ENCODE measurements at places on chromosomes 12 and 14.

DNA sequence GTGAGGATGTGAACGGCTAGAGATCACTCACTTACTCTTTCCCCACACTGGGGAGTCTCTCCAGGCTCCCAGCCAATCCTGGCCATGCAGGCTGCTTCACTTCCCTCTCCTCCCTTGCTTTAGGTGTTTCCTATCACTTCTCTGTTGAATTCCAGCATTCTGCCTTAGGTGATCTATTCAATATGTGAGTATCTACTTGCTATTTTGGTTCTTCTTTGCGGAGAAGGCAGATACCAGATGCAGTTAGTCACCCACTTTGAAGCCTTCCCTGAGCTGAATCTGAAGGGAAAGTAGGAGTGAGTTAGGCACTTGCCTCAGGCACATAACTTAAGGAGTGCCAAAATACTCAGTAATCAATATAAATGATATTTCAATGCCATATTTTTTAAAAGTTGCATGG is 36.0 kb upstream of the FAR2 start:
- DNase-seq = no peak

DNA sequence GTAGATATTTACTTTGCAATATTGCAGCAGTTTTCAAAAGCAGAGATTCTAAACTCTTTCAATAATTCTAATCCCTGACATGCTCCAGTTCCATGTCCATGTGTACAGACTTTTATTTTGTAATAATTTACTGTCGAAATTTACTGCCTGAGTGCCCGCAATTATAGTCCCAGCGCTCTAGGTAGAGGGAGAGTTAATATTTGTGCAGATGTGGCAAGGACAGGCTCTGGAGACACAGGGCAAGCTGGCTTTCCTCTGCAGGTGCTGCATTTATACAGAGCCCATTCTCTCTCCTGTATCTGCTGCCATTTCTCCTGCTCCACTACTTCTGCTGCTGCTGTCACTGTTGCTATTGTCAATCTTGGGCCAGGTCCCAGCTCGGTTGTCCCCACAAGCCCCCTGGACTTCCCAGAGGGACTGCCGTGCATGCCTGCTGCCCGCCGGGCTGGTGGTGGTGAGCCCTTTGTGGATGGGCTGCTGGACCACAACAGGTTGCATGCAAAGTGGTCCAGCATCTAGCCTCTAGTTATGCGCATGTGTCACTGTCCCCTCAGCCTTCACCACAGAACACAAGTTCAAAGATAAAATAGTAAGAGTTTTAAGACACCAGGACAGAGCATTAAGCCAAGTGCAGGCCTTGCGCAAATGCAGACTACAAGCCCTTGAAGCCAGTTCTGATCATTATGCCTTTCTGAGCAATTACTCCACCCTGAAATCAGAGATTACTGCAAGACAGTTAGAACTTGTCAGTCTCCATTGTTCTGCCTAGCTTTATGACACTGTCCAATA is 40.8 kb upstream of the CSRP2 start:
- no peak for DNase-seq

DNA sequence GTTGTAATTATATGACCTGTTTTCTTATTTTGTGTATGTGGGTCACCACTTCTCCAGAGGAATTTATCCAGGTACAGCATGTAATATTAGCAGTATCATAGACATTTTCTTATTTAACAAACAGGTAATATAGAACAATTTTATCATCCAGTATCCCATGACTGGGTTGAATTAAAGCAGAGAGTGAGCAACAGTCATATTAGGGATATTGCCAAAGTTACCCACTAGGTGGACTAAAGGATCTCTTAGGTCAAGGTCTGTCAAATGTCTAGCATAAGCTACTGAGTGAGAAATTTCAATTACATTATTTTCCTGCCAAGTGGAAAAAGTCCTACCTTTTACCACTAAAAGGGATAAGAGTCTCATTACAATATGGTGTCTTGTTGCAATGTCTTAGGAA is 62.1 kb upstream of the TRIM9 start:
- no peak for DNase-seq

- DNase-seq = no peak
Measured at GRCh38 chr12:132495629-132496357, 5.8 kb downstream of the FBRSL1 start.

GRCh38 chr12:116157845-116158267 is 119.6 kb downstream of the MED13L start:
- no peak for DNase-seq

- no peak for DNase-seq
Measured at GRCh38 chr12:77064896-77065360, 441 bp downstream of the E2F7 start.

DNA sequence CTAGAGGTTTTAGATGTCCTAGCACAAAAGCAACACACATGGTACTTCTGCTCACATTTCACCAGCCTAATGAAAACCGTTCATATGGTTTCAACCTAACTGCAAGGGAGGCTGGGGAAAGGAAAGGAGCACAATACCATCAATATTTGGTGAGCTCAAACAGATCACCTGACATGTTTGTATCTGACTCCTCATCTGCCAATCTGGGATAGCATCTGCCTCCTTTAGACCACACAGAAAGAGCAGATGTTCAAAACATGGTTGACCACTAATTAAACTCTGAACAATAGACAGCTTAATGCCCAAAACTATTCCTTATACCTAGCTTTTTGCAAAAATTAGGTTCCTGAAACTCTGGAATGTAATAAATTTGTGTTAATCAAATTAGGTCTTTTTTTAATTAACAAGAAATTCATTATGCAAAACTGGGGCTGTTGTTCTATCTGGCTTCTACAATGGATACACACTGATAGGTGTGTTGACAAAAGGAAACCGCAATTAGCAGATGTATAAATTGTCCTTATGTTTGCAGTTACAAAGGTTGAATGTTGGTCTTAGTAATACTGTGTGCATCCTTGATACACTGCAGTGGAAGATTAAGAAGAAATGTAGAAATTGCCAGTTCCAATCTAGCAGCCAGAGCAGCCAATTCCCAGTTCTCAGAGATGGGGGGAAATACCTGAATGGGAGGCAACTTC is 89.3 kb downstream of the DUSP6 start:
- no peak for DNase-seq

DNA sequence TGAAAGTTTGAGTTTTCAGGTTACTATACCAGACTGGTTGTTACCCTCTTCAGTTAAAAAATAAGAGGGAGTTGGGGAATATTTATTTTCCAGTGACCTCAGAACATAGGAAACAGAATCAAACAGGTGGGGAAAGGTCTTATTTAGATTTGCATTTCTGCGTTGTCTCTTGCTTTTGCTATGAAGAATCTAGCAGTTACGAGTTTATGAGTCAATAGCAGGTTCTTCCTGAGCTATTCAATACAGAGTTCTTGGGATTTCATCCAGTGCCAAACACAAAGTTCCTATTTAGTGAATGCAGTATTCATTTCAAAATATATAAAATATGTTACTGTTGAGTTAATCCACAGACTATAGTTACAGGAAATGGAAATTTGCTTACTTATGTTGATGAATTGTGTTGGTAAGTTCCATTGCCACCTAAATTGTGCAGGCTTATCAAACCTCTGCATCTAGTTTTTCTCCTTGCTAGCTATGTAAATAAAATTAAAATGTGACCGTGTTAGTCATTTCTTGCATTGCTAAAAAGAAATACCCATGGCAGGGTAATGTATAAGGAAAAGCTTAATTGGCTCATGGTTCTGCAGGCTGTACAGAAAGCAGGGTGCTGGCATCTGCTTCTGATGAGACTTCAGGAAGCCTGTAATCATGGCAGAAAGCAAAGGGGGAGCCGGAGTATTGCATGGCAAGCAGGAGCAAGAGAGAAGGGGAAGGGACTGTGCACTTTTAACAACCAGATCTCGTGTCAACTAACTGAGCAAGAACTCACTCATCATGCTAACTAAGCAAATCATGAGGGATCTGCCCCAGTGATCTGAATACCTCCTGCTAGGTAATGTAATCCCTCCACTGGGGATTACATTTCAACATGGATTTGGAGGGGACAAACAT is 110.2 kb downstream of the KTN1 start:
- no peak for DNase-seq

DNA sequence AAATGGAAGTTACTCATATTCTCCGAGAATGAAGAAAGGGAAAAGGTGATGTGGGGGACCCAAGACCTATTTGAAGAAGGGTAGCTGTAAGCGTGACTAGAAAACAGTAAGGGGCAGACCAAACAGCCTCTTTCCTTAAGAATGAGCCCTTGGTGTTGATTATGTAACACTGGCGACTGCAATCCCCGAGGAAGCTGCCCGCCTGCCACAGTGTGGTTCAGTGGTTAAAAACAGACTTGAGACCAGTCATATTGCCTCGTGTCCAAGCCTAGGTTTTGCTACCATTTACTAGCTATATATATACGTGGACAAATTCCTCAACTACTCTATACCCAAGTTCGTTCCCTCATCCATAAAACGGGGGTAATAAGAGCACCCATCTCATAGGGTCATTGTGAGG is 49.1 kb downstream of the SSPN start:
- no peak for DNase-seq

DNA sequence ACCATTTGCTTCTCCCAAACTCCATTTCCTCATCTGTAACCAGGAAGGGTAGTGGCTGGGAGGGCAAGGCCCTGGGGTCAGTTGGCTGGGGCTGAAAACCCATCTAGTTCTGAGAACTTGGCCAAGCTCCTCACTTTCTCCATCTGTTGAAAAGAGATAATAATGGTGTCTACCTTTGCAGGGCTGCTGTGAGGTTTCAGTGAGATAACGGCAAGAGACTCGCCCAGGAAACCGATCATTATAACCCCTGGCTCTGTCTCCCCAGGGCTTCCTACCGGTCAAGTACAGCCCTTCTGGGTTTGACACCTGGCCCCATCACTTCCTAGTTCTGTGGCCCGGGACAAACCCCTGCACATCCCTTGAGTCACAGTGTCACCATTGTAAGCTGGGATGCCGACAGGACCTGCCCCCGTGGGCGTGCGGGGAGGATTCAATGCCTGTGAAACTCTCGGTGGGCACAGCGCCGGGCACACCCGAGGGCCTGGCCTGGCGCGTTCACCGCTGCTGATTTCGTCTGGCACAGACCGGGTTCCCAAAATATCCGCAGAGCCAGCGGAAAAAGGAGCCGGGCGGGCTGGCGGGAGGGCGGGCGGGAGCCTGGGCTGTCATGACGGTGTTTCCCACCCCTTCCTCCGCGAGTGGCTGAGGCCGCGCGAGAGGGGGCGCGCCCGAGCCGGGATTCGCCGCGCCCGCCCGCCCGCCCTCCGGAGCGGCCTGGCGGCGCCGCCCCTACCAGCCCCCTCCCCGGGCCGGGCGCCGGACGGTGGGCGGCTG is 4.4 kb downstream of the KMT5A start:
- DNase-seq = peak; percentile 58

- DNase-seq = no peak
Measured at GRCh38 chr14:99395909-99396530, 84.6 kb downstream of the SETD3 start.

DNA sequence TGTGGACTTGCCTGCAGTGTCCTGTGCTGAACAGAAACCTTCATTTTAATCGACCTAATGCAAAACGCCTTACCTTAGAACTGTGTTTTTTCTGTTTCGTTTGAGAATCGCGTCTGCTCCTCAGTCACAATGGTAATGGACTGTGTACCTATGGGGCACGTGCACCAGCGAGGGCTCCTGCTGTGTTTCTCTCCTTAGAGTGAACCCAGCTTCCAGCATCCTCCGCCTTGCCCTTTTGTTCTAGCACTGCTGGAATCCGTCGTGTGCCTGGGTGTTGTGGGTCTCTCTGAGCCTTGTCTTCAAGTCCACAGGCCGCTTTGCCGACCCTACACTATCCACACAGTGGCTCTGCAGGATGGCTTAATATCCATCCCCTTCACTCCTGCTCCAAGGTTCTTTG is 3.6 kb downstream of the AMN start:
- DNase-seq = no peak
